Type B pancreatic cell (in vitro differentiated cells): ENCODE measurements at places on chromosomes 16 and 17.

GRCh38 chr16:57800200-57801097 is 1.8 kb downstream of the KIFC3 start:
- no peak for DNase-seq

GRCh38 chr17:20267459-20267842 is 199.9 kb downstream of the LGALS9B start:
- DNase-seq: no peak

DNA sequence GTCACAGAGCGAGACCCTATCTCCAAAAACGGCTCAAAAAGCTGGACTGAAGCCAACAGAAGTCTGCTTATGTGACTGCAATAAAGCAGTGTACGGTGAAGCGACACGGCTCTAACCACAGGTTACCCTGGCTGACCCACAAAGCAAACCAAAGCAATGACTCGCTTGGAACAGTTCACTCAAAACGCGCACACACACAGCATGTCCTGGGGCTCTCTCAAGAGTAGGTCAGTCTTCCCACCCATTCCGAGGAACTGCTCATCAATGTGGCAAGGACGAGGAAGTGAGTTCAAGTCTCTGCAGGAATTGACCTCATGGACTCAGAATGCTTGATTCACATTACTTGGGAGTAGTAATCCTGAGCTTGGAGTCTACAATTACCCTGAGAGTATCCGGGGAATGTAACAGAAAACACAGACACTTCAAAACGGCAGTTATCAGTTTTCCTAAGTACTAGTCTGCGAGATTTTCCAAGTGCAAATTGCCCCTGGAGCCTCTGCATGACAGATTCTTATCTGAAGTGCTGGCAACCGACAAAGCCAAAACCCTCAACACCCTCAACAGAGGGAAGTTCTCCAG is 25.4 kb downstream of the PELP1 start:
- DNase-seq: no peak

DNA sequence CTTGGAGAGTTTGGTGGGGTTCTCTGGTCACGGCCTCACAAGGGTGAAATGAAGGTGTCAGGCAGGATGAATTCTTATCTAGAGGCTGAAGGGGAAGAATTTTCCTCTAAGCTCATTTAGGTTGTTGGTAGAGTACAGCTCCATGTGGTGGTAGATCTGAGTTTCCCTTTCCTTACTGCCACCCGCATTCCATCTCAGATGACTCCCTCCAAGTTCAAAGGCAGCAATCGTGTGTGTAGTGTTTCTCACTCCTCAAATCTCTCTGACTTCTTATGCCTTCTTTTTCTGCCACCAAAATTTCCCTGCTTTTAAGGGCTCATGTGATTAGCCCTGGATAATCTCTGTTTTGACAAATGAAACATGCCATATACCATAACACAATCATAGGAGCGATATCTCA is 135.5 kb upstream of the MYOCD start:
- no peak for DNase-seq

- no peak for DNase-seq
Measured at GRCh38 chr17:79843816-79844800, 4.9 kb upstream of the CBX4 start.

DNA sequence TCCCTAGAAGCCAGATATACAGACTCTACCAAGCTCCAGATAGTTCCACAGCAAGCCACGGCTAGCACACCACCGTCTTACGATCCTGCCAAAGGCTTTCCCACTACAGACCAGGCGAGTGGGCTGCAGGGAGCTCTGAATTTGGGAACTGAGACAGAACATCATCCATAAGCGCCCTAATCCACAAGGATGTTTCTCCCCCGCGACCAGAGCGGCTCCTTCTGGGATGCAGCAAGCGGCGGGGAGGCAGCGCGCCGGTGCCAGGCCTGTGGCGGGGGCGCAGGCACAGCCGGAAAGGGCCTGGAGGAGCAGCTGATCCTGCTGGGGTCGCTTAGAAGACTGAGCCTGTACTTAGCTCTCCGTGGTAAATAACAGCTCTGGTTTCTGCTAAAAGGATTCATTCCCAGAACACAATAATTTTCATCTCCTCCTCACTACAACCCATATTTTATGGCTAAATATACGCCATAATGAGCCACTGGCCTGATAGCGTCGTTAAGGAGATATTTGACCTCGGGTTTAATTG is 16.2 kb upstream of the FOXF1 start:
- DNase-seq: no peak

GRCh38 chr17:48625495-48626244 is 488 bp downstream of the HOXB9 start:
- DNase-seq: no peak

- DNase-seq: no peak
Measured at GRCh38 chr16:64541621-64542020, 580.2 kb downstream of the CDH11 start.

GRCh38 chr17:47957591-47958490 is at the start of gene PRR15L:
Gene PRR15L, minus strand, starts transcription at chr17:47957883. Its CDS starts 4,649 bp downstream, at chr17:47953234.
- DNase-seq: no peak

DNA sequence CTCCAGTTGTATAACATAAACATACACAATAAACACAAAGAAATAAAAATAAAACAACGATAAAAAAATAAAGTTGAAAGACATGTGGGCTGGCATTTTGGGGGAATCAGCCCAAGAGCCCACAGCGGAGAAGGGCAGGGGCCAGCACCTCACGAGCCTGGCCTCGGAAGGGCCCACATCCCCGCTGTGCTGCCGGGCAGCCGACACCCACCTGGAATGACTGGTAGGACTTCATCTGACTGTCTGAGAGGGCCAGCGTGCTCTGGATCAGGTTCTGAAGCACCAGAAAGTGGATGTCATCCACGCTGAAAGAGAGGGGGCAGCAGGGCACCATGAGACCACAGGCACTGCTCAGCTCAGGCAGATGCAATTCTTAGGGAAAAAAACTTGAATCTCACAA is 73.5 kb downstream of the GTF3C1 start:
- DNase-seq: no peak
